ENCODE measurements at places on chromosomes 4 and X.

GRCh38 chr4:41268721-41269517 lies 12.2 kb downstream of the UCHL1 start:
- no peak for DNase-seq

- no peak for DNase-seq
Observed at GRCh38 chr4:3368841-3369760, 72.7 kb upstream of the HGFAC start.

GRCh38 chr4:186906722-186907121 lies 183.1 kb upstream of the FAT1 start:
- no peak for DNase-seq

DNA sequence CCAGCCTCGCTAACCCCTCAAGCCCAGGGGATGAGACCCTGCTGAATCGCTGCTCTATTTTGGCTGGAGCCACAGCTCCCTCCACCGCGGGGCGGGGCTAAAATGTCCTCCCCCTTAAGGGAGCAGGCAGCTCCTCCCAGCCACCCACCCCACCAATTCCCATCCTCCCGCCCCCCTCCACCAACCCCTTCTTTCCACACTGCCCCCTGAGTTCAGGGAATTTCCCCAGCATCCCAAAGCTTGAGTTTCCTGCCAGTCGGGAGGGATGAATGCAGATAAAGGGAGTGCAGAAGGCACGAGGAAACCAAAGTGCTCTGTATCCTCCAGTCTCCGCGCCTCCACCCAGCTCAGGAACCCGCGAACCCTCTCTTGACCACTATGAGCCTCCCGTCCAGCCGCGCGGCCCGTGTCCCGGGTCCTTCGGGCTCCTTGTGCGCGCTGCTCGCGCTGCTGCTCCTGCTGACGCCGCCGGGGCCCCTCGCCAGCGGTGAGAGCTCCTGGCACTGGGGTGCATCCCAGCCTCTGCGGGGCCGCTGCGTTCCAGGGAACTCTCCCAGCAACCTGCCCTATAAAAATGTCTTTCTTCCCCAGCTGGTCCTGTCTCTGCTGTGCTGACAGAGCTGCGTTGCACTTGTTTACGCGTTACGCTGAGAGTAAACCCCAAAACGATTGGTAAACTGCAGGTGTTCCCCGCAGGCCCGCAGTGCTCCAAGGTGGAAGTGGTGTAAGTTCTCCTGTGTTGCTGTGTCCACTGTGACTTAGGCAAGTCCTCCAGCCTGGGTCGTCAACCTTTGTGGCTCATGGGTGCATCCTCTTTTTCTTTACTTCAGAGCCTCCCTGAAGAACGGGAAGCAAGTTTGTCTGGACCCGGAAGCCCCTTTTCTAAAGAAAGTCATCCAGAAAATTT lies at the start of gene CXCL6:
TSS of gene CXCL6 (plus strand) at position 306 of the 907 bp plus-strand sequence. CDS start at position 379, 73 bp downstream.
- no peak for DNase-seq

DNA sequence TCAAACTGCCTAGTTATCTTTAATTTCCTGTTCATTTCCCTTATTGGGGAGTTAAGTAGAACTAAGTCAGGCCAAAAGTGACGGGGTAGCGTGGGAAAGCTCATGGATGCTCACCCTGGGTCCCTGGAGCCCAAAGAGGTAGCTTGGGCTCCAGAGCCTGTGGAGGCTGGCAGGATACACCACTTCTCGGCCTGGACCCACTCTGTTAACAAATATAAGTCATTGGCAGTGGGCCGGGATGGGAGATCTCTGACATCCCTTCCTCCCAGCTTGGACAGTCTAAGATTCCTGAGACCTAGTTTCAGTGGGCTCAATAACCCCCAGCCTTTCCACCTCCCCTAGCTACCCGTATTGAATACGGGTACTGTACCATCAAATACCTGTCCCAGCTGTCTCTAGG lies 106.1 kb downstream of the EFNB1 start:
- no peak for DNase-seq

Measured in activated CD4-positive, alpha-beta T cell treated with anti-CD3 and anti-CD28 coated beads, Interleukin-10, Interleukin-2, amounts not matched to agents 100 ng/mL and 50 ng/mL, durations not matched to agents 16 hours and 8 hours (primary cell).